Stimulated activated CD4-positive, alpha-beta T cell treated with anti-CD3 and anti-CD28 coated beads, Interleukin-1b, Interleukin-23, amount 100 ng/mL, for 4 hours (primary cell): ENCODE measurements at places on chromosomes 3 and 15.

DNA sequence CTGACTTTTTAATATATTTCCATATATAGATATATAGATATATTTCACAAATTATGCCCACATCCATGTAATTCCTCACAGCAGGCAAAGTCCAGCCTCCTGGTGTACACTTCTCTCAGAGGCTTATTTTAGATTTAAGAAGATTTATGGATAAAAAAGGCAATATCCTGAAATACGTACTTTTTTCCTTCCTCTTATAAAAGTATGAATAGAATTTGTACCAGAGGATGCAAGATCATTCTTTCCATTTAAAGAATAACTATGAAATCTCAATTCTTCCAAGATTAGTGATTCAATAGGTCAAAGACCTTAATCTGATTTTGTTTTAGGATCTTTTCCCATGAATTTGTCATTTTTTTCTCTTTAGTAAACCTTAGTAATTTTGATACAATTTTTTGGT lies 597.9 kb upstream of the TBL1XR1 start:
- DNase-seq: no peak

GRCh38 chr3:125374501-125374995 lies 577 bp downstream of the ZNF148 start:
- peak; percentile 13 for DNase-seq

DNA sequence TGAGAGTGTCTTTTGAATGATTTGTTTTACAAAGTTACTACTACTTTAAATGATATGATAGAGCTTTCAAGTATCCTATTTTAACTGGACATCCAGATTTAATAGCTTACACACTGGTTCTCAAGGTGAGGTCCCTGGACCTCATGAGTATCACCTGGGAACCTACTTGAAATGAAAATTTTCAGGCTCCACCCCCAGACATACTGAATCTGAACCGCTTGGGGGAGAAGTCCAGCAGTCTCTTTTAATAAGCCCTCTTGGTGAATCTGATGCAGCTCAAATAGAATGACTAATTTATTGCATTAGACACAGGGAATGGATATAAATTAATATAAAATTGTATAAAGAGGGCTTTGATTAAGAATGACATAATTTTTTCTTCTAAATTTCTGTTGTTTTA lies 29.4 kb upstream of the SLITRK3 start:
- DNase-seq: no peak

- no peak for DNase-seq
Observed at GRCh38 chr3:189334064-189334920, 162.5 kb downstream of the TPRG1 start.

- no peak for DNase-seq
Observed at GRCh38 chr3:61664105-61664482, 102.7 kb downstream of the PTPRG start.

GRCh38 chr15:79682285-79682684 lies 214.5 kb downstream of the MTHFS start:
- no peak for DNase-seq

- no peak for DNase-seq
Observed at GRCh38 chr3:13358051-13358450, 62.1 kb downstream of the NUP210 start.

DNA sequence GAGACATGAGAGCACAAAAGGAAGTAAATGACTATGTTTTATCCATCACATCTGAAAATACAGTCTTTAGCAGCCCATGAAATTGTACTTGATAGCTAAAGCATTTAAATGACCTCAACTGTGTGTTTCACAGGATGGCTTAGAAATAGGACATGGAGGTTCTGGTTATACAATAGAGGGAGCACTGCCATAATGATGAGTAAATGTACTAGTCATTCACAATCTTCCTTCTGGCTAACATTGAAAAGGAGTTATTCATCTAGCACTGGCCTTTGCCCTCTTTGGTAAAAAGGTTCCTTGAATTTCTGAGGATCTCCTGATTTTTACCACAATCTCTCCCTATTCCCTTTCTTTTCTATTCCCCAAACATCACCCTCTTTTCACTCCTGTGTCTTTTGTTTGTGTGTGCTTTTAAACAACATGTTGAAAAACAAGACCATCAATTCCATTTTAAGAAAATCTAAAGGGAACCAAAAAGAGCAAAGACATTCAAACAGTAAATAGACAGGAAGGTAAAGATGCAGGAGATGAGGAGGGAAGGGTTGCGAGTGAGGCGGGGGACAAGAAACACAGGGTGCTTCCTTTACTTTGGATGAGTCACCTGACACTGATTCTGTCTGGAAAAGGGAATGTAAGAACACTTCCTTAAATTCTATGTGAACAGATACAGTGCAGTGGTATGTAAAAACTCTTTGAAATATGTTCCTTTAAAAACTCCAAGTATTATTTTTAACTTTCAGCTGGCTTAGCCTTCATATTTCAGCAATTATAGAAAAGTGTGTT lies 619.0 kb downstream of the MECOM start:
- DNase-seq: no peak

DNA sequence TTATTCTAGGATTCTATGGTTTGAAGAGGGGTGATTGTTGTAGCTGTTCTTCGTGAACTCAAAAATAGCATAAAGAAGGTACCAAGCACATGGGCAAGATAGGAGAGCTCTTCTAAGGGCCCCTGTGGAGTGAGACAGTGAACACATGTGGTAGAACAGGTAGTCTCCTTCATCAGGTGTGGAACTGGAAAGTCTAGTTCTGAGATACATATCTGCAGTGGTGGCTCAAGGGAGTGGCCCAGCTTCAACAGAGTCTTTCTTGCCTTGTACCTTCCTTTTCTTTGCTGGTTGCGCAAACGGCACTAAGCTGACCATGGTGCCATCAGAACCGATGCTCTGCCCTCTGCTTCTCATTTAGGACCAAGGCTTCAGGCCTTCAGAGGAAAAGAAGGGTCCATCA lies 65.2 kb downstream of the CERS3 start:
- no peak for DNase-seq

- no peak for DNase-seq
Observed at GRCh38 chr3:24968036-24968435, 460.0 kb upstream of the RARB start.

GRCh38 chr3:174957551-174958001 lies 98.4 kb downstream of the NAALADL2 start:
- DNase-seq: no peak

GRCh38 chr15:44718927-44719292 lies 7.6 kb downstream of the B2M start:
- no peak for DNase-seq

- DNase-seq: no peak
Observed at GRCh38 chr3:140980663-140981062, 39.0 kb downstream of the SLC25A36 start.
